ENCODE measurements at places on chromosomes 7 and 10.

DNA sequence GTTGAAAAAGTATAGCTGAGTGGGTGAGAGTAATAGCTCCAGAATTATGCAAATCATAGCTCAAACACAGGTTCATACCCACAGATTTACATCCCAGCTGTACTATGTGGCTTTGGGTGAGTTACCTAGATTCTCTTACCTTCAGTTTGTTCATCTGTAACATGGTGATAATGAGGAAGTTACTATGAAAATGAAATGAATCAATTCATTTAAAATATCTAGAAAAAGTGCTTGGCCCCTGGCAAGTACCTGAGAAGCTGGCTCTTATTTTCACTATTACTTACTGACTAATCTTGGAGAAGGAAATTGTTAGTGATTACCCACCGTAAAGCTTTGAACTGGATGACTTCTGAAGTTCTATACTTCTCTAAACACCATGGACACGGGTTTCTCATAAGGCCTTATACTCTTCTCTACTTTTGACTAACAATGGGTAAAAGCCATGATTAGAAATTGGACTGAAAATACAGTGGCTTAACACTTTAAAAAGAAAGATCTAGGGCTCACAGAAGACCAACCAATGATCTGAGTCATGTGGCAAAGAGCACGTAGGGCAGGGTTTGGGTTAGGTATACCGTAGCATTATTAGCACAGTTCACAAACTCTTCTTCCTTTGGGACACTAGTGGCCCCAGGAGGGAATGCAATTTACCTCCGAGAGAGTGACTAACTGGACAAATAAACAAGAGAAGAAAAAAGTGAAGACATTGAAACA, 149.2 kb downstream of the PLPP4 start:
- no peak for DNase-seq

- peak; percentile 54 for DNase-seq
Measured at GRCh38 chr10:50224330-50224952, 26.9 kb downstream of the ASAH2 start.

GRCh38 chr7:106523482-106523881, 137.5 kb downstream of the CCDC71L start:
- DNase-seq: no peak

GRCh38 chr7:64874114-64874513, 29.0 kb upstream of the ZNF273 start:
- DNase-seq: no peak

GRCh38 chr10:57320416-57320815, 947.3 kb downstream of the IPMK start:
- no peak for DNase-seq
